ENCODE measurements at places on chromosomes 6 and 20. TPM values are rescaled to one million over a fixed set of nuclear protein-coding genes. Genes with fewer than 3 reads are reported as not detected.

DNA sequence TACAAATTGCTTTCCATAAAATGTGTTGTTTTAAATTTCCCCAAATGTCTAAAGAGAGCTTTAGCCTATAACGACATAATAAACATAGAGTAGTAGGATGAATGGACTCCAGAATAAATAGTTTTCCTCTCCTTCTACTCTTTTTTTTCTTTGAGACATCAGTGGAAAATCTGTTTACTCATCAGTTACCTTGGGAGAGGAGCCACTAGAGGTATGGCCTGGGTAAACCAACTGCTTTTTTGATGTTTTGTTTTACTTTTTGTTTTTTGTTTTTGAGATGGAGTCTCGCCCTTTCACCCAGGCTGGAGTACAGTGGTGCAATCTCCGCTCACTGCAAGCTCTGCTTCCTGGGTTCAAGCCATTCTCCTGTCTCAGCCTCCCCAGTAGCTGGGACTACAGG lies 8.3 kb upstream of the TGM3 start:
- no peak for DNase-seq

DNA sequence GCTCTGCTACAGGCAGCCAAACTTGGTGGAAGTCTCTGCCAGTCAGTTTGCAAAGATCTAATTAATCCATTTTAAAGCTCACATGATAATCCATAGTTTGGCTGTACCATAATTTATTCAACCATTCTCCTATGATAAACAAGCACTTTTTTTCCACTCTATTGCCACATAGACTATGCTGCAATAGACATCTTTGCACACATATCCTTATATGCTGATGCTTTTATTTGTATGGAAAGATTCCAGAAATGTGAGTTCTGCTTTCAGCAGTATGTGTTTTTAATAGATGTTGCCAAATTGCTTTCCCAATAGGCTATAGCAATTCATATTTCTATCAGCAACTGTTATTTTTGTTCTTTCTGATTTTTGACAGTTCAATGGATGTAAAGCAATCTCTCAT lies 628.0 kb downstream of the KIF16B start:
- DNase-seq: no peak

DNA sequence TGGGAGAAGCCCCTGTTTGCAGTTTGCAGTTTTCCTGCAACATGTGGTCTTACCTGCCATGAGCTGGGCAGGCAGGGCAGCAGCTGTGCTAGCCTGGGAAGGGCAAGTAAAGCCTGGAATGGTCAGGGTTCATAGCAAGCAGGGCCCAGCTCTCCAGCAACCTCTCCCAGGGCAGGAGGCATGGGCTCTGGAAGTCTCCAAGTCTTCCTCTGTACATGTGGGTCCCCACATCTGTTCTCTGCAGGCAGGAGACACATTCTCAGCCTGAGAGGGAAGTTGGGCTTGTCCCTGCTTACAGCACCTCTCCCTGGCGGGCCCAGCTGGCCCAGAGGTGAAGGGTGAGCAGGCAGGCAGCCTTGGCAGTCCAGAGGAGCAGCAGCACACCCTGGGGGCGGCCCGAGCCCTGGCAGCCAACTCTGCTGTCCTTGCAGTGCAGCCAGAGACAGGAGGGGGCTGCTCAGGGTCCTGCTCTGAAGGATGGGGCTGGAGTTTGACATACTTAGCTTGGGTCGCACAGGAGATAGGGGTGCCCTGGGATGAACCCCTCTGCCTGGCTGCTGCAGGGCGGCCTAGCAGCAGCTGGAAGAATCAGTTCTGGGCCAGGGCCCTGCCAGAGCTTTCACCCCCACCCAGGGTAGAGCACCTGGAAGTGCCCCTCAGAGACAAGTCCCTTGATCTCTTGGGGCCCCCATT lies 176.0 kb downstream of the MRPL14 start:
- DNase-seq: peak; percentile 62

Gene ADTRP
- total RNA-seq: 0.33 TPM

Gene DDX43
- 0.41 TPM for total RNA-seq

Gene DEFB126
- not detected for total RNA-seq

GRCh38 chr6:43263314-43264178 lies 20.3 kb downstream of the TTBK1 start:
- peak; percentile 74 for DNase-seq

GRCh38 chr20:8330319-8330784 lies 198.3 kb downstream of the PLCB1 start:
- no peak for DNase-seq

DNA sequence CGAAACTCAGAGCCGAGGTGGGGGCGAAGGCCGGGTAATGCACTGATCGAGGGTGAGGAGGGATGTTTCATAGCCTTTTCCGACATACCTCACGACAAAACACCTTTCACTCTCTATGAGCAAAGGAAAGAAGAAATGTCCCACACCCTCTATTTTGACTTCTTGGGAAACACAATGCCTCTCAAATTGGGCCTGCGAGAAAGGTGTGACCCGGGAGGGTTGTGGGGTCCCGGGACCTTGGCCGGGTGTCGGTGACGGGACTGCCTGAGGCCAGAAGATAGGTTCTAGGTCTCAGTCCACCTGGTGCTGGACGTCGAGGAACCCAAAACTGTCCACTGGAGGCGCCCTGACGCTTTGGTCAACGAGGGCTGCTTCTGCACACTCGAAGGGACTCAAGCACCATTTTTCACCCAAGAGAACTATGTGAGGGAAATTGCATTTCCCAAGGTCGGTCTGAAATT lies 41.1 kb upstream of the OSTM1 start:
- DNase-seq: peak; percentile 25

DNA sequence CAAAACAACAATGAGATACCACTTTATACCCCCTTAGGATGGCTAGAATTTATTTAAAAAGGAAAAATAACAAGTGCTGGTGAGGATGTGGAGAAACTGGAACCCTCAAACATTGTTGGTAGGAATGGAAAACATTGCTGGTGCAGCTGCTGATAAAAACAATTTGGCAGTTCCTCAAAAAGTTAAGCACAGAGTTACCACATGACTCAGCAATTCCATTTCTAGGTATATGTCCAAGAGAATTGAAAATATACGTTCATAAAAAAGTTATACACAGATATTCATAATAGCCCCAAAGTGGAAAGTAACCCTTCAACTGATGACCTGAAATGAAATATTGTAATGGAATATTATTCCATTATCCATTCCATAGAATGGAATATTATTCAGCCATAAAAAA lies 55.0 kb downstream of the CD83 start:
- no peak for DNase-seq
